ENCODE measurements at places on chromosomes 7 and 10.

GRCh38 chr7:148540041-148540738, 50.4 kb upstream of the C7orf33 start:
- DNase-seq = peak; percentile 20

- no peak for DNase-seq
Observed at GRCh38 chr10:58724781-58725180, 212.1 kb downstream of the BICC1 start.

DNA sequence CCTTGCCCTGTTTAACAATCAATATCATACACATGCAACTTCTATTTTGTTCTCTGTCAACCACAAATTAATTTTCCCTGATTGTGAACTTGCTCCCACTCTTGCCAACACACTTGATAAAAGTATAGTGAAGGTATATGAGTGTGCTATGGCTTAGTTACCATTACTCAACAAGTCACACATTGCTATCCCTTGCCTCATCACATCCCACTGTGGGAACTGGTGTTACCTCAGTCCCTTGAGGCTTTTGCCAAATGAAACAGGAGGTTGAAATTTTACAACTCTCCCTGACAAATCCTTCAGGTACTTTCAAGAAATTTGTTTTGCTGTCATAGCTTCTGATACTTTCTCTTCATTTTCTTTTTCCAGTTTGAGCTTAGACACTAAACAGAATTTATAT, 472.5 kb upstream of the SEMA3D start:
- no peak for DNase-seq

- peak; percentile 65 for DNase-seq
Observed at GRCh38 chr10:127117125-127117524, 79.3 kb downstream of the INSYN2A start.

DNA sequence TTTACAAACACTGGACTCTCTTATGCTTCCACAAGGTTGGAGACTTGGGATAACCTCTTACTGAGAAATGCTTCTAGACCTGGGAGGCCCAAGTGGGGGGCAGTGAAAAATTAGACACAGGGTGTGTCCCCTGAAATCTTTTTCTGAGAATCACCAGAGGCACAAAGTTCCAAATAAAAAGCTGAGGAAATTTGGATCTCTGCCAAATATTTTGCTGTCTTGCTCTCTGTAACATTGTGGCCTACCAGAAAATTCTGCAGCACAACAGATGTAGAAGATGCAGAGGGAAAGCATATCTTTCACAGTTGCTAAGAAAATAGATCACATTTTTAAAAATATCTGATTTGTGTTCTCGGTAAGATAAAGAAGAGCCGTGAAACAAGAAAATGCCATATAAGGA, 849.4 kb downstream of the CCSER2 start:
- DNase-seq = no peak

DNA sequence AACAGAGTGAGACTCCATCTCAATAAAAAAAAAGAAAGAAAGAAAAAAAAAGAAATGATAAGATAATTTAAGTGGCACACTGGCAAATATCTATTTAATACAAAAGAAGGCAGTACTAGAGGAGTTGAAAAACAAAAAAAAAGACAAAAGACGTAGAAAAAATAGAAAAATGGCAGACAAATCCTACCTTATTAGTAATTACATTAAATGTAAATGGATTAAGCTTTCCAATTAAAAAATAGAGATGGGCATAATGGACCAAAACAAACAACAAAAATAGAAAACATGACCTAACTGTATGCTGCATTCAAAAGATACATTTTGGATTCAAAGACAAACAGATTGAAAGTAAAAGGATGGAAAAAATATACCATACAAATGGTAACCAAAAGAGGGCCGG, 5.3 kb upstream of the PARP12 start:
- DNase-seq = no peak
